T-cell (primary cell): ENCODE measurements at places on chromosomes 5 and 9. TPM values are rescaled to one million over a fixed set of nuclear protein-coding genes. Genes with fewer than 3 reads are reported as not detected.

DNA sequence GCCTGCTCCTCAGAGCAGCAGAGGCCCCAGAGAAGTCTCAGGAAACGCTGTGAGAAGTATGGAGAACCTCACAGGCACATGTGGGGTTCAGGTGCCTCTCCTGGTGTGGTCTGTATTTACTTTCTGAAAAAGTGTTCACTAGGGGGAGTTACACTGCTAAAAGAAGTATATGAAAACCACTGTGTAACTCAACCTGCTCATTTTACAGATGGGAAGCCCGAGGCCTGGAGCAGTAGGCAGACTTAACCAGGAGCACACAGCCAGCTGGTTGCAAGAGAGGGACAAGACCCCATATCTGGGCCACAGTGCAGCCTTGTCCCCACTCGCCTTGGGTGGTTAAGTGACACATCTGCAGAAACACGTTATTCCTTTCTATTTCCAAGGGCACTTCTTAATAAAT lies 112.8 kb upstream of the SAP30L start:
- peaks cover 65% of the 10 kb centered on the region for H3K36me3 ChIP-seq
- H3K27me3 ChIP-seq: no peaks in the 10 kb centered on the region
- no peaks in the 10 kb centered on the region for H3K4me1 ChIP-seq
- DNase-seq: no peak

DNA sequence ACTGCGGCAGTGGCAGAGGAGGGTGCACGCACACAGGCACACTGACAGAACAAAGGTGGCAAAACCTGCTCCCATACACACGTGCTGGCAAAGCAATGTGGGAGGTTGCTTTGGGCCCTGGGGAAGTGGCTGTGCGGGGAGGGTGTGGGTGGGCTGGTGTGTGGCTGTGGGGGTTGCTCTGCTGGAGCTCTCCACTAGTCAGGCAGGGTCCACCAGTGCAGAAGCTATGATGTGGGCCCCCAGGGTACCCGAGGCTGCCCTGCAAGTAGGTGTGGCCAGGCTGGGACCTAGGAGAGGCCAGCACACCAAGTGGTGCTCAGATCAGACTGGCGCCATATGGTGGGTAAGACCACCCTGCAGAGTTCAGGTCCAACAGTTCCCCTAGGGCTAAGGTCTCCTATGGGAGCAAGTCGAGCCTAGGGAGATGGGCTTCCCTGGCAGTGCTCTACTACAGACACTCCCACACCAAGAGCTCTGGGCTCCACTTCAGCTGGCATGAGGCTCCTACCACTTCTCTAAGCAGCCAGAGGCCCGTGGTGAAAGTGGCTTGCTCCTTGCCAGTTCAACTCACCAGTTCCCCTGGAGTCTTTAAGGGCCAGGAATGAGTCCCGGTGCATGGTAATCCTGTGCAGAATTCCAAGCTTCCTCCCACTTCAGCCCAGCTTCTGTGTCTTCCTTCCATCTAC lies 46.2 kb upstream of the IFNE start:
- no peaks in the 10 kb centered on the region for H3K4me1 ChIP-seq
- H3K27ac ChIP-seq: no peak overlapping the region
- no peak overlapping the region for H3K4me3 ChIP-seq
- no peaks in the 10 kb centered on the region for H3K36me3 ChIP-seq
- peaks cover 12% of the 10 kb centered on the region for H3K27me3 ChIP-seq

DNA sequence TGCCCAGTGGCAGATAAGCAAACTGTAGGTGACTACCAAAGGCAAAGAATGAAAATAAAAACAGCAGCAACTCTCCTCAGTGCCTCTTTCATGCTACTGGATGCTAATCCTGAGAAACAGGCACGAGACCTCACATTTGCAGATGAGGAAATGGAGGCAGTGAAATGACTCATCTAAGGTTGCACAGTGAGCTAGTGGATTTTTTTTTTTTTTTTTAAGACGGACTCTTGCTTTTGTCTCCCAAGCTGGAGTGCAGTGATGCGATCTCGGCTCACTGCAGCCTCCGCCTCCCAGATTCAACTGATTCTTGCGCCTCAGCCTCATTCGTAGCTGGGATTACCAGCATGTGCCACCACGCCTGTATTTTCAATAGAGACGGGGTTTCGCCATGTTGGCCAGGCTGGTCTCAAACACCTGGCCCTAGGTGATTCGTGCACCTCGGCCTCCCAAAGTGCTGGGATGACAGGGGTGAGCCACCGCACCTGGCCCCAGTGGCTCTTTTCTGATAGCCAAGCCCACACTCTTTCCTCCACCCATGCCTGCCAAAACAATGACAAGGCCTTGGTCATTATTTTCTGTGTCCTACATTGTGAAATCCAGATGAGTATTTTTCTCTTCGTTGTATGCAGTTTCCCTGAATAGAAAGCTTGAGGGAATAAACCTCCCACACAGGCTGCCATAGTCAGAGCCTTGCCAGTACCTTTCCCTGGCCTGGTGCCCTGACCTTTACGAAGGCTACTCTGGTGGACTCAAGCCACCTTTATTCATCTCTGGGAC lies 19.2 kb downstream of the DOCK2 start:
- H3K4me1 ChIP-seq: peaks cover 14% of the 10 kb centered on the region
- H3K36me3 ChIP-seq: peaks cover 28% of the 10 kb centered on the region
- no peaks in the 10 kb centered on the region for H3K27me3 ChIP-seq
- H3K4me3 ChIP-seq: no peak overlapping the region
- no peak for DNase-seq

Gene ZNF608
- 0.49 TPM for total RNA-seq

Gene HMMR
- 0.88 TPM for total RNA-seq

Gene ANKH
- total RNA-seq: 174 TPM

- DNase-seq: no peak
- no peaks in the 10 kb centered on the region for H3K27me3 ChIP-seq
- H3K36me3 ChIP-seq: no peaks in the 10 kb centered on the region
- H3K4me1 ChIP-seq: no peaks in the 10 kb centered on the region
- H3K4me3 ChIP-seq: no peak overlapping the region
- no peak overlapping the region for H3K27ac ChIP-seq
Measured at GRCh38 chr9:106077731-106078130, 383.4 kb downstream of the TMEM38B start.

Gene ZMYND19
- 34.6 TPM for total RNA-seq

DNA sequence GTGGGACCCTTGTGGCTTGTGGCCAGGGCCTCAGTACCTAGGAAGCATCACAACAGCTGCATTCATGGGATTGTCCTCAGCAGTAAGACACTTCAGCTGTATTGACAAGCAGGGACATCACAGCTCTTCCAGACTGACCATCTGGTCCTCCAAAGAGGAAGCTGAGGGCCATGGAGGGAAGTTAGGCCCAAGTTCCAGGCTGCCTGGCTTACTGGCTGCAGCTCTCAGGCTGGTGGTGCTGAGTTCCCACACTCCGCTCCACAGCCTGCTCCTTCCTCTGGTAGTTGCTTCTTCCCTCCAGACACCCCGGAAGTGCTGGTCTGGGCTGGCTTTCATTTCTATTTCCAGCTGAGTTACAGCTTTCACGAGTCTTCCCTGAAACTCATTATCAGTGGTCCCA lies 5.7 kb upstream of the STING1 start:
- H3K4me3 ChIP-seq: no peak overlapping the region
- peaks cover 12% of the 10 kb centered on the region for H3K4me1 ChIP-seq
- H3K27ac ChIP-seq: no peak overlapping the region
- no peak for DNase-seq
- no peaks in the 10 kb centered on the region for H3K36me3 ChIP-seq

DNA sequence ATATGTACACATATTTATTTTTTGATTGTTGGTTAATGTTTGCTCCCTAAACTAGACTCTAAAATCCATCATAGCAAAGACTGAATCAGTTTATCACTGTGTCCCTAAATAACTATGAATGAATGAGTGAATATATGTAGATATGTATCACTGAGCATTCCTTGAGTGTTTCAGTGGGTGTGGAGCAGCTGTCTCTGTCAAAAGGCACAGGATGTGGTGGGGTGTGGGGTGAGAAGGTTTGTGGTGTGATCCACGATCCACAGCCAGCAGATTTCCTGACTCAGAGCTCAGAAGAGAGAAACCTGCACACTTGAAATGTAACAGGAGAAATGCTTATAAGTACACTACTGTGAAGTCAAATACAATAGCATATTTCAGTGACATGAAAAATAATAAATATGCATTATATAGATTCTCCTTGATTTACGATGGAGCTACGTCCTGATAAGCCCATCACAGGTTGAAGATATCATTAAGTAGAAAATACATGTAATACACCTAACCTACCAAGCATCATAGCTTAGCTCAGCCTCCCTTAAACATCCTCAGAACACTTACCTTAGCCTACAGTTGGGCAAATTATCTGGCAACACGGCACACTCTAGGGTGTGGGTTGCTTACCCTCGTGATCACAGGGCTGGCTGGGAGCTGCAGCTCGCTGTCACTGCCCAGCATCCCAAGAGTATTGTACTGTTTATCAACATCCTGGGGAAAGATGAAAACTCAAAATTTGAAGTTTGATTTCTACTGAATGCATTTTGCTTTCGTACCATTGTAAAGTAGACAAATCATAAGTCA lies 287.0 kb downstream of the GAS1 start:
- H3K4me1 ChIP-seq: peaks cover 2% of the 10 kb centered on the region
- DNase-seq: no peak
- no peaks in the 10 kb centered on the region for H3K36me3 ChIP-seq
- H3K4me3 ChIP-seq: no peak overlapping the region
- no peak overlapping the region for H3K27ac ChIP-seq
- H3K27me3 ChIP-seq: no peaks in the 10 kb centered on the region

Gene DOLK
- 10.9 TPM for total RNA-seq

GRCh38 chr9:73643379-73644013 lies 491.8 kb downstream of the ANXA1 start:
- DNase-seq: no peak
- no peaks in the 10 kb centered on the region for H3K4me1 ChIP-seq
- no peaks in the 10 kb centered on the region for H3K36me3 ChIP-seq
- H3K27ac ChIP-seq: no peak overlapping the region

Gene PCDHB15
- not detected for total RNA-seq

DNA sequence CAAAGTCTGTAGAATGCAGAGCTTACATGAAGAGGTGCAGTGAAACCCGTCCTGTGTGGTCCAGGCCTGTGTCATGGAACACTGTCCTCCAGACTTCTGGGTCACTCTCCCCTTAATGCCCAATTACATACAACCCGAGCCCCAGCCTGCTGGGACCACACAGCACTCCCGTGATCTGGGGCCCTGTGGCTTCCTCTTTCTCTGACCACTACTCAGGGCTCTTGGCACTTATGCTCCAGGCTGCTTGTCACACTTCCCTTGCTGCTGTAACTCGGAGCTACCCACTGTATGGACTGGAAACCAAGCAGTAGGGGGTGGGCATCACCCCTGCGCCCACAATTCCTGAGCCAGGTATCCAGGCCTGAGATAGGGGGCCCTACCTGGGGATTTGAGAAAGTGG lies 10.3 kb upstream of the IL3 start:
- no peak overlapping the region for H3K27ac ChIP-seq
- no peaks in the 10 kb centered on the region for H3K36me3 ChIP-seq
- no peak for DNase-seq
- peaks cover 10% of the 10 kb centered on the region for H3K4me1 ChIP-seq
- peaks cover 17% of the 10 kb centered on the region for H3K27me3 ChIP-seq

GRCh38 chr5:33850100-33850594 lies 41.6 kb downstream of the ADAMTS12 start:
- peaks cover 8% of the 10 kb centered on the region for H3K4me1 ChIP-seq
- no peaks in the 10 kb centered on the region for H3K36me3 ChIP-seq
- DNase-seq: no peak
- H3K27me3 ChIP-seq: no peaks in the 10 kb centered on the region
- no peak overlapping the region for H3K27ac ChIP-seq
- H3K4me3 ChIP-seq: no peak overlapping the region

GRCh38 chr9:133629221-133630110 lies 6.7 kb upstream of the DBH start:
- no peak overlapping the region for H3K27ac ChIP-seq
- DNase-seq: no peak
- no peaks in the 10 kb centered on the region for H3K27me3 ChIP-seq
- no peaks in the 10 kb centered on the region for H3K36me3 ChIP-seq
- no peak overlapping the region for H3K4me3 ChIP-seq
- no peaks in the 10 kb centered on the region for H3K4me1 ChIP-seq
